ENCODE measurements at places on chromosomes 6 and 20. TPM values are rescaled to one million over a fixed set of nuclear protein-coding genes. Genes with fewer than 3 reads are reported as not detected.
A peak's percentile ranks its signal among the peaks of the same experiment; 100 is the strongest.

The SMIM13 gene
- polyA plus RNA-seq, result 9.0 TPM

The IL17F gene
- not detected for polyA plus RNA-seq

DNA sequence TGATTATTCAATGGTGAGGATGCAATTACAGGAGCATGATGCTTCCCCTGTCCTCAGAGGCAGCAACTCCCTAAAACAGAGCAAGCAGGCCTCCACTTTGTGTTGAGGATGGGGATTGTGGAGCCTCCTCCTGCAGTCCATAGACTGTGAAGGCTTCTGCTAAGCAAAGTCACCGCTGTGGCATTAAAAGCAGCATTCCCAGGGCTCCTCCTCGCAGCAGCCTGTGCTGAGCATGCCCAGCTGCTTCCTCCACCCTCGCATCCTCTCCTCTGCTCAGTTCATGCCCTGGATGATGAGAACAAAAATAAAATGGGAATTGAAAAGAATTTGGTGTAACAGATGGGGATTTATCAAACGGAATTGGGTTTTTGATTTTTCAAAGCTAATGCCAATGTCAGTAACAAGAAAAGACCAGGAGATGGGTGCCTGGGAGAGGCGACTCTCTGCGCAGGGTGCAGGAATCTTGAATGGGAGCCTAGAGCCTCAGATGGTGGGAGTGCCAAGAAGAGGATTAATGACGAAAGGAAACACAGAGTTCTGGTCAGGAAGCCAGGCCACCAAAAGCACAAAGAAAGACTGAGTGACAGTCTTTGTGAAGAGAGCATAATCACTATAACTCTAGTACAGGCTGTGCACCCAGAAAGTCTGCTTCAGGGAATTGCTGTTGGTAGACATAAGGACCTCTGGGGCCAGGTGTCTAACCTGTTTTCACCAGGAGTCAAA is 347.6 kb downstream of the TPBG start:
- no peak for DNase-seq

The LY6G5B gene
- 7.0 TPM for polyA plus RNA-seq

DNA sequence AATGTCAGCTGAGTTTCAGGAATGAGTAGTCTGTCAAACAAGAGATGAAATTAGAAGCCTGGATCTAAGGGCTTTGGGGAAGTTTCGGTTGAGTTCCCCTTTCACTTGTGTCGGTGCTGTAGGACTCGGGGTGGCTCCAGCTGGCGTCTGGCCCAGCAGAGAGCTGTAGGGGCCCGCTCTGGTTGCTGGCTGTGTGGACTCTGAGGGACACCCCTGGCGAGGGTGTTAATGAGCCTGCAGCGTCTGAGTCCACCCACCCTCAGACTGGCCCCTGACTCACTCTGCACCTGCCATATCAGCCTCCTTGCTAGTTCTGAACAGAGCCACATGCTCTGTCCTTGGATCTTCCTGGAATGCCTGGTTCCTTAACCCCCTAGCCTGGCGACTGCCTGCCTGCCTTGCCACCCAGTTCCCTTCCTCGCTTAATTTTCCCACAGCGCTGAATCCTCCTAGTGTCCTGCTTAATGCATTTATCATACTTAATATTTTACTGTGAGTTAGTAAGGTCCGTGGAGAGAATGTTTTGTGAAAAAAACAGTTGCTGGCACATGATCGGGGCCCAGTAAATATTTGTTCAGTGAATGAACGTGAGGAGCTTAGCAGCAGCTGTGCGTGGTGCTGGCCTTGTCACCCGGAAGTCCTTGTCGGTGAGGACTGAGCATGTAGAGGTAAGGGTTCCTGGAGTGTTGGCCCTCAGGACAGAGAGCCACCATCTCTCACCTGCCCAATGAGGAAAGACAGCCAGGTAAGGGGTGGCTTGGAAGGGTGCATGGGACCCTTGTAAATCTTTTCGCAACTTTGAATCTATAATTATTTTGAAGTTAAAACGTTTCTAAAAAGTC is 1.6 kb downstream of the DNAJC5 start:
- DNase-seq, result no peak

The PCMT1 gene
- 77.5 TPM for polyA plus RNA-seq

DNA sequence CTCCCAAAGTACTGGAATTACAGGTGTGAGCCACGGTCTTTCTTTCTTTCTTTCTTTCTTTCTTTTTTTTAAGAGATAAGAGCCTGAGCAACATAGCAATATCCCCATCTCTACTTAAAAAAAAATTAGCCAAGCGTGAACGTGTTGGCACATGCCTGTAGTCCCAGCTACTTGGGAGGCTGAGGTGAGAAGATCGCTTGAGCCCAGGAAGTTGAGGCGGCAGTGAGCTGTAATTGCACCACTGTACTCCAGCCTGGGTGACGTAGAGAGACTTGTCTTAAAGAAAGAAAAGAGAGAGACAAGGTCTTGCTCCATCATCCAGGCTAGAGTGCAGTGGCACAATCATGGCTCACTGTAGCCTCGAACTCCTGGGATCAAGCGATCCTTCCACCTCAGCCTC is 162.0 kb upstream of the MLN start:
- DNase-seq, result no peak

DNA sequence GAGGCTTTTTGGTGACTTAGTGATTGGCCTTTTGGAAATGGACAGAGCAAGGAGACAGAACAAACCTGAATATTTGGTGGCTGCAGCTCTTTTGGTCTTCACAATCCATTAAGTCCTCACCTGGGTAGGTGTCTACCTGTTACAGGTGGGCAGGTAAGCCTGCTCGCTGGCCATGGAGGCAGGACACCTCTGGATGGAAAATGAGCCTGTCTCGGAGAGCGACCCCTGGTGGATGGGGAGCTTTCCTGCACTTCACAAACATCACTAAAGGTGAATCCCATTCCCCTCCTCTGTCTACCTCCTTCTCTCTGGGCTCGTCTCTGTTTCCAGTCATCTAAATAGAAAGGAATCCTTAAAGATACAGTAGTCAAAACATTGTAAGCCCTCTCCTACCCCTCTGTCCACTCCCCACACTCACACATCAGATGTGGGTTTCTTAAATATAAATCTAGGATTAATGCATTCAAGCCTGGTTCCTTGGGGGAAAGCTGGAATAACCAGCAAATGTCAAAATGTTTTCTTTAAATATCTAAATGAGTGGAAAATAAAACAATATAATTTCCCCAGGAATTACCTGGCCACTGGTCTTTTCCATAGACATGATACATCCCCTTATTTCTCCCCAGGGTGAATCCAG is 304.9 kb downstream of the CDH26 start:
- no peak for DNase-seq

The CGA gene
- polyA plus RNA-seq, result 0.19 TPM

The SCUBE3 gene
- 7.7 TPM for polyA plus RNA-seq

DNA sequence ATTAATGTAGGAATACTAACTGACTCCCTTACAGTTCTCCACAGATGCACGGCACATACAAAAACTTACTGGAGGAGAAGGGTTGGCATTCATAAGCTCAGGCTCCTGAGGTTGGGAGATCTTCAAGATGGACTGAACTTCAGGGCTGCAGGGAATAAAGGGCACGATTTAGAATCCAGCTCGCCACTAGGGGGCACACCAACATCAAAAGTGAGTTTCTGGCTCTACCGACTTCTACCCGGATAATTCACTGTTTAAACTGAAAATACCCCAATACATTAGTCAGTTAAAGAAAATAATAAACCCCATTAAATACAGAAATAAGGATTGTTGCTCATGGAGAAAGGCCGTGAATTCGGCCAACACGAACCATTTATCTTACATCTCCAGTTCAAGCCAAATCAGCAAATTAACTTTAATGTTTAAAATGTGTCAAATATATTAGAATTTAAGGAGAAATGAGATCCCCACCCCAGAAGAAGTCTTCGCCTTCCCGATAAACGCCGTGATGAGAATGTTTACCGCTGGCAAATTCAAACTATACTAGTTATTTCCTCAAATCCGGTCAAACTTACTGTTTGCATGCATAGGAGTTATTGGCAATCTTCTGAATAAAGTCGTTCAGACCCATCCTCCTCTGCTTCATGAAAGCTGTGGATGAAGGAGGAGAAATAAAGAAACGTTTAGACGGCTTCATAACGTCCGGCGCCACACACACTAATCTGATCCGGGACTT is 121.7 kb upstream of the SLC2A12 start:
- DNase-seq, result peak; percentile 71

The PTCRA gene
- polyA plus RNA-seq, result not detected

The ARFGEF3 gene
- polyA plus RNA-seq, result 0.02 TPM

DNA sequence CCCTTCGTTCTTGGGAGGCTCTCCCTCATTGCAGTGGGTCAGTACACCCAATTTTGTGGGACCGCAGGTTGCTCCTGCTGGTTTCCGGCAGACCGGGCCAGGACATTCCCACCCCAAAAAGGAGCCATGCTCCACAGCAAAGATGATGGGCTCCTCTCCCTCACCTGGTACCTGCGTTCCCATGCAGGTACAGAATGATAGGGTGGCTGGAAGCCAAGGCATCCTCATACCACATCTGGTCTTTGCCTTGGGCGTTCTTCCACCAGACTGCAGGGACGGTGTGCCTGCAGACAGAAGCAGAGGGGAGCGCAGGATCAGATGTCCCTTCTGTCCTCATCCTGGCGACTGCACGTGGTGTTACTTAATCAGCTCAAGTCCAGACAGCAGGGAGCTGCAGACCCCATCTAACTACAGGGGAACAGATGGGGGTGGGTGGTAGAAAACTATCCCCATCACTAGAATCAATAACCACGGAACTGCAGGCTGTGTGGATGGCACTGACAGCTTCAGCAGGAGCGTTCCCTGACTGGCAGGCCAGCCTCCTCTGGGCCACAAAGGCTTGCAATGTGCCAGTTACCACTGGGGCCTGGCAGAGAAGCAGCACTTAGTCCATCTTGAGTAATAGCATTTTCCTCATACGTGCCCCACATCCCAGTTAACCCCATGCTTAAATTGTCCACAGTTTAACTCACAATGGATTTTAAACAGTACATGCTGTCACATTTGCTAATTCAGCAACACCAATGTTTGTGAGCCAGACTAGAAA is 70.4 kb downstream of the ABHD12 start:
- DNase-seq, result no peak

DNA sequence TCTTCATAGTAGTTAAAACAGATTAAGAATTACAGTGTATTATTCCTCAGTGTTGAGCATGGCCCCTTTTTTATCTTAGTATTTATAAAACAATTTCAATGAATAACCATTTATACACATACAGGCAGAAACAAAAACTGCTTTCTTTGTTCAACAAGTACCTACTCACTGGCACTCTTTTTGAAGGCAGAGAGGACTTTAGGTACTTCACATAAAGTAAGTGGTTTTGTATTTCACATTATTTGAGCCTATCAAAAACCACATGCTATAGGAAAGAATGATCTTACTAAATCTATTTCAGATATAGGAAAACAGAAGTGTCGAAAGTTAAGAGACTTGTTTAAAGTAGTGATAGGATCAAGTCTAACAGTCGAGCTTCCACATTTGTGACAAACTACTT is 73.8 kb downstream of the PRKN start:
- DNase-seq, result no peak

The ERMARD gene
- polyA plus RNA-seq, result 26.8 TPM

- no peak for DNase-seq
Measured at GRCh38 chr6:42498473-42499128, 46.9 kb upstream of the TRERF1 start.

The TRDN gene
- polyA plus RNA-seq, result not detected

DNA sequence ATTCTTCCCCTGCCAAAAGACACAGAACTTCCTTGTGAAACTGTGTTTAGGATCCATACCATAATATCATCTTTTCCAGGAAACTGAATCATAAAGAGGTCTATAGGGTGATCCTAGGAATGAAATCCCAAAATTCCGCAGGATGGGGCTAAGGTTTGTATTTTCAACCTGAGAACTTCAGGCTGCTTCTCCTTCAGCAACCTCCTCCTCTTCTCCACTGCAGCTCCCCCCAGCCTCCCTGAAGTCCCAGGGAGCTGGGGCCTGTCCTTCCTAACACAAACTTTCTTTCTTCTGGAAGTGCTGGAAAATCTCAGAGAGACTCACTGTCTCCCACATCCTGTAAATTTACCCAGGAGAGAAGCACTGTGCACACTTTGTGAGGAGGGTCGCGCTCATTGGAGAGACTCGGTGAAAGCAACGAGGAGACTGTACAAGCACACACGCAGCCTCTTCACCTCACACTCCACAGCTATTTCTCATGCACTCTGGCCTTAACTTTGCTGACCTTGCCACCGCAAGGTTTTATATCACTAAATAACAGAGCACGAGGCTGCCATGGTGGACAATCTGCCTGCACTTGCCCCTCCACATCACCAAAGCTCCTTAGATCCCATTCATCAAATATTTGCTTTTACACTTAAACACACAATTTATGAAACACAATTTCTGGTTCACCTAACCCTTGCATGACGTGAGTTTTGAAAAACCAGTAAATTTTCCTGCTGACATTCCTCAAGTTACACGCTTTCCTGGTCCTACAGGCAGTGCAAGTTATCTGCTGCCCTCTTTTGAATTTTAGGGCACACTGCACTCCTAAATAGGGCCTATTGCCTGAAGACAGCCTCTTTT is 14.3 kb downstream of the ID4 start:
- peak; percentile 42 for DNase-seq

GRCh38 chr6:321158-321438 is 28.8 kb downstream of the DUSP22 start:
- DNase-seq, result no peak

DNA sequence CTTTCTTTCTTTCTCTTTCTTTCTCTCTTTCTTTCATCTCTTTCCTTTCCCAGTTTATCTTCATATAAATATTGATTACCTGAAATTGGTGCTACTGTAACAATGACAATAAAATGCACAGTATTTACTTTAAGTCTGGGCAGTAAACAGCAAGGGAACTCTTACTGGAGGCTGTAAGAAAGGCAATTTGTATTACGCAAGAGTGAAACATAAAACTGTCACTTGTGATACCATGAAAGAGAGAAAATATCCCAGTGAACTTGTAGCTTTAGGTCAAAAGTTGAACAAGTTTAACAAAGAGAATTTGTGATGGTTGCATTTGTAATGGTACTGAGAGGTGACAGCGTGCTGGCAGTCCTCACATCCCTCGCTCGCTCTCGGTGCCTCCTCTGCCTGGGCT is 80.0 kb downstream of the EYS start:
- DNase-seq, result no peak

Measured in AG04450 (cell line).